ENCODE measurements at places on chromosomes 12 and 14.

- no peak for DNase-seq
Measured at GRCh38 chr14:99408286-99408970, 72.2 kb downstream of the SETD3 start.

DNA sequence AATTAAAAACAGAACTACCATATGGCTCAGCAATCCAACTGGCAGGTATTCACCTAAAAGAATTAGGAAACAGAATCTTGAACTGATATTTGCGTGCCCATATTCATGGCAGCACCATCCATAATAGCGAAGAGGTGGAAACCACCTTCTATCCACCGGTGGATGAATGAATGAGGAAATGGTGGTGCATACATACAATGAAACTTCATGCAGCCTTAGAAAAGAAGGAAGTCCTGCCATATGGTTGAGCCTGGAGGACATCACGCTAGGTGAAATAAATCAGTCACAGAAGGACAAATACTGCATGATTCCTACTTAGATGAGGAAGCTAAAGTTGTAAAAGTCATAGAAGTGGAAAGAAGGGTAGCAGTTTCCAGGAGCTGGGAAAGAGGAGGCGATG is 6.6 kb downstream of the TCL1A start:
- no peak for DNase-seq

DNA sequence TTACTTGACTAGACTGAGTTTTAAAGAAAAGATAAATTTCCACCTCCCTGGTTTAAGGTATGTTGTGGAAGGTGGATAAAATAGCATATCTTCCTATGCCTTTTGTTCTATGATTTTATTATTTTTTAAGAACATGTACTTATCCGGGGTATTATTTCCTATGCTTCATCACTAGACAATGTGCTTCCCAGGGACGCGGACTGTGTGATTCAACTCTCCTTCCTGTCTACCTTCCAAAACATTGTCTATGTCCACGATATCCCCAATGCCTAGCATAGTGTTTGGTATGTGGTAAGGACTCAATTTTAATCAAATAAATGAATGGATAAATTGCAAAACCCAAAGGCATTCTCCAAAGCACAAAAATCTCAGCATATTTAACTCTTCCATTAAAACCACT is 8.3 kb upstream of the CCND2 start:
- no peak for DNase-seq

DNA sequence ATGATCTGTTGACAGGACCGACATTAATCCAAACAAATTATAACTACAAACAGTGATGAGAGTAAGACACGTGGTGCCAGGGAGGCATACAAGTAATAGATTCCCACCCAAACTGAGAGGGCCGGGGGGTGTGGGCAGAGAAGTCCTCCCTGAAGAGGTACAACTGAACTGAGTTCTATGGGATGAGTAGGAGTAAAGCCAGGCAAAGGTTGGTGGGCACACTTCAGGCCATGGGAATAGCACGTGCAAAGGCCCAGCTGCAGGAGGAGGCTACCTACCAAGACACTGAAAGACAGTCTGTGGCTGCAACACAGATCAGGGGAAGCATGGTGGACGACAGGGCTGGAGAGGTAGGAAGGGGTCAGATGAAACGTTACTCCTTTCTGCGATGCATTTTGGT is 22.0 kb upstream of the VWF start:
- no peak for DNase-seq

DNA sequence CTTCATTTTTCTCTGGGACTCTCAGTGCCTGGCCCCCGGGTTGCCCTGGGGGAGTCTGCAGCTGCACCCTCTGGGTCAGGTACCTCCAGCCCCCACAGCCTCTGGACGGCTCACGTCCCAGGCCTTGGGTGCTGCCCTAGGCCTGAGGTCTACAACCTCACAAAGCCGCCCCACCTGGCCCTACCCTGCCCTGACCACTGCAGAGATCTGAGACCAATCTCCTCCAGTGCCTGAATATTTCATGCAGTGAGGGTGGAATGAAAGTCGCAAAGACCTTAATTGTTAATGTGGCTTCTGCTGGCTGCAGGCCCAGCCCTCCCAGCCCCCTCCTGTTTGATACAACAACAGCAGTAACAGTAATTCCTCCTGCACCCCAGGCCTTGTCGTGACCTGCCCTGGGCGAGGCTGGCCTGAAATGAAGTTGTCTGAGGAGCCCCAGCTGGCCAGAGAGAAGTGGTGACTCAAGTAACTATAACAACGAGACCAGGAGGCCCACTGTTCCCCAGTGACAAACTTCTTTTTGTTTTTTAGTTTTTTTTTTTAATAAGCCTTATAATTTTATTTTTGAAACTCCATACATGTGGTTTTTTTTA is 8.8 kb upstream of the CCDC85C start:
- no peak for DNase-seq

DNA sequence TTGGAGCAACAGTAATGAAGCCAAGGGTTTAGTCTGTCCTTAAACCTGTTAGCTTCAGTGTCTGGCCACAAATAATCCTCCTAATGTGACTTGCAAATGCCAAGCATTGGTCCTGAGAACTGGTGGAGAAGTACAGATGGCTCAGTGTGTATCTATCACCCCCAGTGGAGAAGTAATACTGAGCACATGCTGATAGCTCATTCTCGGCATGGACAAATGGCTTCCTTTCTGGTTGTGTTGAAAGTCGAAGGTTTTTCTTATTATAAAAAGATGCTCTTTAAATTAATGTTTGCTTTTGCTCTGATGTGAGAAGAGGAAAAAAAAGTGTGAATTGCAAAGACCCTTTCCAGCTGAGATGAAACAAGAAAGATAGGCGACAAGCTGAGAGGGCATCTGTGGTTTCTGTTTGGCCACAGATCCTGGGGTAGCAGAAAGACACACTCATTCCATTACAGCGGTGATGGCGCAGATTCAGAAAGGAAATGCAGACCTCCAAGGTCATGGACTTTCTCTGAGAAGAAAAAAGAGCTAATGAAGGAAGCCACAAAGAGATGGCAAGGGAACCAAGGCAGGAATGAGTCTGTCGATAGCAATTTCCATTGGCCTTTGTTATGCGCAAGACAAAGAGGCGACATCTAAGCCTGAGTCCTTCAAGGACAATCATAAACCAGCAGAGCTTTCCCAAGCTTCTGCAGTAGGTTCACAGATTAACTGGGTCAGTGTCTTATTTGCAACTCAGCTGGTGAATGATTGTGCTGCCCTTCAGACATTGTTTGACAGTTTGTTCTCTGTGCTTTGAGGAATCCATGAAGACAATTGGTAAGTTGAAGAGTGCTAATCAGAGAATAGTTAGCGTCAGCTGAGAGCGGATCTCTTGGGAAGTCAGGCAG is 155.5 kb upstream of the RGS6 start:
- no peak for DNase-seq

DNA sequence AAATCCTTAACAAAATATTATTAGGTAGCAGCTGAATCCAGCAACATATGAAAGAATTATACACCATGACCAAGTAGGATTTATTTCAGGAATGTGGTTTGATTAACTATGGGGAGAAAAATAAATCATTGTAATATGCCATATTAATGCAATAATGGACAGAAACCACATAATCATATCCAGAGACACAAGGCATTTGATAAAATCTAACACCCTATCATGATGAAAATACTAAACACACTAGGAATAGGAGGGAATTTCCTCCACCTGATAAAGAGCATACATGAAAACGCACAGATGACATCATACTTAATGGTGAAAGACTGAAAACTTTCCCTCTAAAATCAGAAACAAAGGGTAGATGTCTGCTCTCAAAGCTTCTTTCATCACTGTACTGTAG is 238.9 kb downstream of the PHLDA1 start:
- DNase-seq: no peak

GRCh38 chr12:115606040-115606439 is 671.5 kb downstream of the MED13L start:
- DNase-seq: no peak

GRCh38 chr14:71333705-71334104 is 426.4 kb downstream of the PCNX1 start:
- no peak for DNase-seq

DNA sequence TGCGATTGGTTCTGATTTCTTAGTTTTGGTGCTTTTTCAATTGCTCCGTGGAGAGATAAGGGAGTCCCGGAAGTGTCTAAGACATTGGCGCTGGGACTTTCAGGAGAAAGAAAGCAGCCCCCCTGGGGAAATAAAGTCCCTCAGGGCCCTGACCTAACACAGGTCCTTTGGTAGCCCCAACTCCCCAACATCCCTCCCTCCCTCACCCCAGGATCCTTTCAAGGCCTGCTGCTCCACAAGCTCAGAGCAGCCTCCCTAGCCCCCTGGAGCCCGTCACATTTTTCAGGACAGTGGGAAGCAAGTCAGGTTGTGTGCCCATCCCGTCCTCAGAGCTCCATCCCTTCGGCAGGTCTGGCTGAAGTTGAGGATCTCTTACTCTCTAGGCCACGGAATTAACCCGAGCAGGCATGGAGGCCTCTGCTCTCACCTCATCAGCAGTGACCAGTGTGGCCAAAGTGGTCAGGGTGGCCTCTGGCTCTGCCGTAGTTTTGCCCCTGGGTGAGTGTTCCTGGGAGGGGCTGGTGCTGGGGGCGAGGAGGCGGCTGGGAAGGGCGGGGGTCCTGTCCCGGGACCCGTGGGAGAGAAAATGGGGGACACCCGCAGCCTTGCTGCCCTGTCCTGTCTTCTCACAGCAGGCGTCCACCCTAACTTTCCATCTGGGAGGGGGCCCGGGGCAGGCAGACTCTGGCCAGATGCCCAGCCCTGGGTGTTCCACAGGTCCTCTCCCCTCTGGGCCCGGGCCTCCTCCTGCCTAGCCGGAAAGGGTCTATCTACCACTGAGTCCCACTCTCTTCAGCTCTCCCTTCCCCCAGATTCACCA is 950 bp downstream of the IFI27 start:
- no peak for DNase-seq

- DNase-seq: no peak
Measured at GRCh38 chr12:109998241-109998903, 858 bp upstream of the ANKRD13A start.

GRCh38 chr12:44457465-44457864 is 418.6 kb downstream of the NELL2 start:
- DNase-seq: no peak

GRCh38 chr12:103743788-103744187 is 97.2 kb downstream of the NT5DC3 start:
- DNase-seq: no peak

DNA sequence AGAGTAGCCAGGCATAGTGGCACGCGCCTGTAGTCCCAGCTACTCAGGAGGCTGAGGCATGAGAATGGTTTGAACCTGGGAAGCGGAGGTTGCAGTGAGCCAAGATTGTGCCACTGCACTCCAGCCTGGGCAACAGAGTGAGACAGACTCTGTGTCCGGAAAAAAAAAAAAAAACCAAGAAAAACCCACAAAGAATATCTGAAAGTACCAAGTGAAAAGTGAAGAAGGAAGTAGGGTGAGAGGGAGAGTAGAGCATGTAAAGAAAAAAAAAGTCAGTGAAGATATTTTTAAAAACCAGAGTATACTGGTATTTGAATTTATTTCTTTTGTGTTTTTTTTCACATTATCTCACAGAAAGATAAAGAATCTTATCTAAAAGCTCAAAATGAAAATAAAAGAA is 43.3 kb upstream of the ISM2 start:
- no peak for DNase-seq

GRCh38 chr14:30191639-30192279 is 264.1 kb upstream of the PRKD1 start:
- no peak for DNase-seq

- DNase-seq: no peak
Measured at GRCh38 chr14:44960146-44960545, 1.6 kb downstream of the KLHL28 start.

- peak; percentile 17 for DNase-seq
Measured at GRCh38 chr14:96852823-96853422, 55.7 kb downstream of the VRK1 start.

DNA sequence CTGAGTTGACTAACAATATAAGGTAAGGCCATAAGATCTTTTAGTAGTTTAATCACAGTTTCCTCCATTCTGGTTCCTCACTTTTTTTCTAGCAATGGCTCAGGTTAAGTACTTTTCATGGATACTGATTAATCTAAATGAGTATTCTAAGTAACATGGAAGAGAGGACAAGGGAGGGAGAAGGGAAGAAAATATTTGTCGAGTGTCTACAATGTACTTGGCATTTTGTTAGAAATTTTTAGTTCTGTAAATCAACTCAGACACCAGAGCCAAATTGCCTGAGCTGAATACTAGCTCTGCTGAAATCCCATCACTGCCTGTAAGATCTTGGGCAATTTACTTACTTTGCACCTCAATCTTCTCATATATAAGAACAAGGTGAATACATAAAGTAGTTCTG is 20.2 kb downstream of the RERG start:
- DNase-seq: no peak

DNA sequence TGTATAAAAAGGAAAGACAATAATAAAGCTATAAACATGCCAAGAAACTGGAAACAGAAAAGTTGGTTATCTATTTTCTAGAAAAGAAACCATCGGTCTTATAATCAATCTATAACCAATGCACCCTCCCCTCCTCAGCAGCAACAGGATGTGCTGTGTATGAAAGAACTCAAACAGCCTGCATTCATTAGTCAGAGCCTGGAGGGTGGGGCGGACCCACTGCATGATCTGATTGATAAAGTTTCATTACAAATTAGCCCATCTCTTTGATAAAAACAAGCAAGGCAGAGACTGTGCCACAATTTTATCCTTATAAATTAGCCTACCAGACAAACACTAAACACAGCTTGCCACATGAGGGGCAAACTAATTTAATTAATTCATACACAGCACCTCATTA is 448.1 kb downstream of the BCAT1 start:
- DNase-seq: no peak
